ENCODE measurements at places on chromosomes 16 and 17.

DNA sequence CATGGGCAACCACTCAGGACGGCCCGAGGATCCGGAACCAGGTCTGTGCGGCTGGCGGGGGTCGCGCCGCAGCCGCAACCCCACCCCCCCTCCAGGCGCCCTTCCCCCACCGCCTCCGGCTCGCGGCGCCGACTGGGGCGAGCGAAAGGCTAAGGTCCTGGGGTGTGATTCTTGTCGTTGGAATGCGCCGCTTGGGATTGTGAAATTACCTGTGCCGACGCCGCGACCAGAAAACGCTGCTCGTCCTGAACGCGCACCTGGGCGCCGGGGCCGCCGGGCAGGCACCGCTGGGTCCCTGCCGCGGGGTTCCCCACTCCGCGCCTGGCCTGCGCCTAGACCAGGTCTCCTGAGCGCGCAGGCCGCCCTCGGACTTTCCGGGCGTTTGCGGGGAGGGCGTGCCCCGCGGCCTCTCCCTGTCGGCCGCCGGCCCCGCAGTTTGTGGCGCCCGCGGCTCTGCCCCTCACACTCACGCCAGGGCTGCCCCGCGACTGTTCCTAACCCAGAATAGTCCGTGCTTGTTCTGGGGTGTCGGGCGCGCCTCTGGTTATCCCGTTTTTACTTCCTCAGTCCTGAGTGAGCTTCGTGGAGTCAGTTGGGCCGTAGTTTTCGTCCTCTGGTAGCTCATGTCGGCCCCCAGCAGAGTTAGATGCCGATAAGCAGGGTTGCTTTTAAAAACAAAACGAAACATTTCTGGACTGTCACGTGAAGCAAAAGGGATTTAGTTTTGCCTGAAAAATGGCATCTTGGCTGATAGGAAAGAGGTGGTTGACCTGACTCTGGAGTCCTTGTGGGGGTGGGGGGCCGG lies 147.2 kb downstream of the SPECC1 start:
- DNase-seq, result no peak

GRCh38 chr16:50027829-50028228 lies 2.8 kb downstream of the CNEP1R1 start:
- DNase-seq, result no peak

DNA sequence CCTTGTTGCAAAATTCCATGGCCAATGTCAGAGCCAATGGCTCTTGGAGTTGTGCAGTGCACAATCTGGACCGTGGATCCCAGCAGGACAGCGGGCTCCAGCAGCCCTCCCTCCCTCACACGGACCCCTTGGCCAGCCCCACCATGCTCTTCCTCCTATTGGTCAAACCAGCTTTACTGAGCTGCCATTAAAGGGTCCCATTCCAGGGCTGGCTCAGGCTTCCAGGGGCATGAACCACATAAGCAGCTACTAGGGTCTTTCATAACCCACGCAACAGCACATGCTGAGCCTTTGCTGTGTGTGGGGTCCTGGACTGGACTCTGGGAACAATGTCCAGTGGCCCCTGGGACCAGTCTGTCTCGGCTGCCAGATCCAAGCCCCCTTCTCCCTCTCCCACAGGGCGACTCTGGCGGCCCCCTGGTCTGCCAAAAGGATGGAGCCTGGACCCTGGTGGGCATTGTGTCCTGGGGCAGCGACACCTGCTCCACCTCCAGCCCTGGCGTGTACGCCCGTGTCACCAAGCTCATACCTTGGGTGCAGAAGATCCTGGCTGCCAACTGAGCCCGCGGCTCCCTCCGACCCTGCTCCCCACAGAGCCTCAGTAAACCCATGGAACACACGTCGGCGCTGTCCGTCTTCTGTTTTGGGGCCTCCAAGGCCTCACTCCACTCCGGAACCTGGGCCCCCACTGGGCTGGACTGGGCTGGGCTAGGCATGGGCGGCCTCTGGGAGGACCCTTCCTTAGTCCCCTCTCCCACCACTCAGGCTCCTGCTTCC lies 5.7 kb downstream of the CTRB1 start:
- DNase-seq, result no peak

- no peak for DNase-seq
Observed at GRCh38 chr17:57406131-57406980, 150.0 kb downstream of the MSI2 start.

- no peak for DNase-seq
Observed at GRCh38 chr17:73362697-73363096, 50.9 kb upstream of the CDC42EP4 start.

GRCh38 chr17:39092692-39093230 lies 58.7 kb downstream of the PLXDC1 start:
- no peak for DNase-seq

DNA sequence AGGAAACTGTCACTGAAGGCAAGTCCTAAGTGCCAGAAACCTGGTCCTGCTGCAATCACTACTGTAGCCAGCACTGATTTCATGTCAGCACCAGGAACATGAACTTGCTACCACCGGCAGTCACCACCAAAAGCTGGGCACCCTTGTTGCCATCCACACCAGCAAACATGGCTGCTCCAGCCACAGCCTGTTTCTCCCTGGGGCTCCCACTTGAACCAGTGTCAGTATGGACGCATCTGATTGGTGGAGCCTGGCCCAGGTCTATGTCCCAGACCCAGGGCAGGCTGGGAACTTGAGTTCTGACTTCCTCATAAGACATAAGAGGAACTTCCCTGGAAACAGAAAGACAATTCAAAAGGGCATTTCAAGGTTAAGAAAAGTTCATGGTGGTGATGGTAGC lies 56.5 kb downstream of the COPRS start:
- no peak for DNase-seq

- DNase-seq, result no peak
Observed at GRCh38 chr16:60170196-60170595, 1436.1 kb upstream of the GOT2 start.

- DNase-seq, result no peak
Observed at GRCh38 chr17:56661906-56662305, 68.4 kb downstream of the NOG start.

GRCh38 chr16:85440744-85441143 lies 172.4 kb upstream of the GSE1 start:
- no peak for DNase-seq

DNA sequence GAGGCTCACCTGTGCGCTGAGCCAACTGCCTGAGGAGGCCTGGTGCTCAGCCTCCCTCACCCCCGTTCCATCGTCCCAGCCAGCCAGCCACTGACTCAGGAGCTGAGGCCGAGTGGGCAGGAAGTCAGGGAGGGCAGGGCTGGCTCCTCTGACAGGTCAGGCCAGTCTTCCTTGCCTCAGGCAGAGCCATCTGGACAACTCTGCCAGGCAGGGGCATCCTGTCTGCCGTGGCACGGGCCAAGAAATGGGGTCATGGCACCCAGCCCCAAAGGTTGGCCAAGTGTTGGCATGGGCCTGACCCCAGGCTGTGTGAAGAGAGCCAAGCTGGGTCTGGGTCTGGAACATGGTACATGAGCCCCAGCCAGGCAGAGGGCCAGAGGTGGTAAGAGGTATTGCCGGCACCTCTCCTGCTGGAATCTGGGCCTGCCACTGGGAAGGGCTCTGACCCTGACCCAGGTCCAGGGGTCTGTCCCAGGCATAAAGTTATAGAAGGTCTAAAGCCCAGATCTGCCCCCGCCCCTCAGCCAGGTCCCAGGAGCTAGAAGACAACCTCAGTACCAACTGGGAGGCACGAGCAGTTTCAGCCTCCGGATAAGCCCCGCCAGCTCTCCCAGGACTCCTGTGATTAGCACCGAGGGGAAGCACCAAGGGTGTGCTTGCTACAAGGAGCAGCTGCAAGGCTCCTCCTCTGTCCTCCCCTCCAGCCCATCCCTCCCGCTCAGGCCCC lies 2.5 kb upstream of the VASN start:
- DNase-seq, result peak; percentile 19

- no peak for DNase-seq
Observed at GRCh38 chr16:11334831-11335404, 10.3 kb upstream of the RMI2 start.

DNA sequence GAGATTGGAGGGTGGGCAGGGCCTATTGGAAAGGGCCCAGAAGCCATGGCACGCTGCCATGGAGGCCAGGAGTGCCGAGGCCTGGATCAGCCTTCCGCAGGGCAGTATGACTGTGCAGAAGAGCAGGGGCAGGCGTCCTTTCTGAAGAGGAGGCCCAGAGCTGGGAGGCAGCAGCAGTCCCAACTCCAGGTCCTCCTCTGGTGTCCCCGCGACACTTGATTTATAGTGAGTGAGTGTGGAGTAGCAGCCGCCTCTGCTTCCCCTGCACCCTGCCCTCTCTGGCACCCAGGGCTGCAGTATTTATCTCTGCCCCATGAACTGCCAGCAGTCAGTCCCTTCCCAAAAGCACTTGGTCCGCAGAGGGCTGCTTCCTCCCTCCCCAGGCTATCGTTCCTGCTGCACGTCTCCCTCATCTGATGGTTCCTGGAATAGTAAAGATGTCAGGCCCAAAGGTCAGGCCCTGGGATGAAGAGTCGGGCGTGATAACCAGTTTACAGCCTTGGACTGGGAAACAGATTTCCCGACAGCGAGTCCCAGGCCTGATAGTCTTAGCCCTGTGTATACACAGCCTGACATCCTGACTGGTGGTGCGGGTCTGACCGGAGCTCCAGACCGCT lies 32.9 kb downstream of the PGS1 start:
- no peak for DNase-seq

DNA sequence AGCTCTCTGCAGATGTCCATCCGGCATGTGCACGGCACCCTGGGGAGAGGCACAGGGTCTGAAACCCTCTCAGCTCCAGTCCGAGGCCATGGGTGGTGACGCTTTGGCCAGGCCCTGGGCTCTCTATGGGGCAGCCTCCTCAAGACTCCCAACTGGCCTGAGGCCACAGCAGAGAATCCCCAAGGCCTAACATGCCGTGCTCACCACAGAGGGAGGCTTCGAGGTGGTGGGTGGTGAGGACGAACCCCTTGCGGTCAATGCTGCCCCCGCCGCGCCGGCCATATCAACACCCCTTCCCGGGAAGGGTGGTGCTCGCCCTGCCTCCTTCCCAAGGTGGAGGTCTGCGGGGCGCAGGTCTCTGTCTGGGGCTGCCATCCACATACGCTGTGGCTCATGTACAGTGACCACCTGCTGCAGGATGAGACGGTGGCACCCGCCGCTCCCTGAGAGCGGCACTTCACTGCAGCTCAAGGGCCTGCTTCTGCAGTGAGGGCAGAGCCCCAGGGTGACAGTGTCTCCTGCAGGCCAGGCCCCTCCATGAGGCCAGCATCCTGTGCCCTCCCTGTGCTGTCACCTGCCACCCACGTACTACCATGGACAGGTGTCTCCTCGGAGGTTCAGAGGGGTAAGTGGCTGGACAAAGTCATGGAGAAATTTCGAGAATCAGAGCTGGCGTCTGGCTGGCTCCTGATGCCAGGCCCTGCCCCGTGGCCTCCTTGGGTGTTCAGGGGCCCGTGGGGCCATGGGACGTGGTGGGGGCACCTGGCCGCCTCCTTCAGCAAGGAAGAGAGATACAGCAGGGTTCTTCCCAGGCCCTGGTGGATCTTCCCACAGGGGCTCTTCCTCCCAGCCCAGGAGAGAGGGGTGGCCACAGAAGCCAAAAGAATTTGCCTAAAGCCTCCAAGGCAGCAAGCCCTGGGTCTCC lies 54.6 kb upstream of the ACSF3 start:
- DNase-seq, result no peak

DNA sequence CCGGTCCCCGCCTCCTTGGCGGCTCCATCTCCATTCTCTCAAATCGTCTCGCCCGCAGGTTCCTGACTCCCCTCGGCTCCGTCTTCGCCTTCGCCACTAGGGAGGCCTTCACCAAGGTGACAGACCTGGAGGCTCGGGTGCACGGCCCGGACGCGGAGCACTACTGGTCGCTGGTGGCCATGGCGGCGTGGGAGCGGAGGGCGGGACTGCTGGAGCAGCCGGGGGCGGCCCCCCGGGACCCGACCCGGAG lies 862 bp downstream of the GLTPD2 start:
- no peak for DNase-seq

GRCh38 chr17:13806092-13806491 lies 204.4 kb upstream of the HS3ST3A1 start:
- DNase-seq, result no peak

- peak; percentile 3 for DNase-seq
Observed at GRCh38 chr16:65782611-65783600, 583.6 kb upstream of the CDH5 start.

DNA sequence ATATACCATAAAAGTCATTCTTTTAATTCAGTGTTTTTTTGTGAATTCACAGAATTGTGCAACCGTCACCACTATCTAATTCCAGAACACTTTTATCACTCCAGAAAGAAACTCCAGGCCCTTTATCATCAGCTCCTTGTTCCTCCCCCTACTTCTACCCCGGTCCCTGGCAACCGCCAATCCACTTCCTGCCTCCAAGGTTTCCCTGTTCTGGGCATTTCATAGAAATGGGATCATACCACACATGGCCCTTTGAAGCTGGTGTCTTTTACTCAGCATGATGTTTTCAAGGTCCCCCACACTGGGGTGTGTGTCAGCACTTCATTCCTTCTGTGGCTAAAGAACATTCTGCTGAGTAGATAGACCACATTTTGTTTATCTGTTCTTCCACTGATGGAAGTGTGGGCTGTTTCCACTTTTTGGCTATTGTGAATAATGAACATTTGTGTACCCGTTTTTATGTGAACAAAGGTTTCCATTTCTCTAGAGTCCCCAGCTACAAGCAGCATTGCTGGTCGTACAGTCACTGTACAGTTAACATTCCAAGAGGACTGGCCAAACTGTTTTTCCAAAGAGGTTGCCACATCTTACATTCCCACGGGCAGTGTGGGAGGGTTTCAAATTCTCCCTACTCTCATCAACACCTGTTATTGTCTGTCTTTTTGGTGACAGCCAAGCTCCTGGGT lies 75.8 kb upstream of the ZNF469 start:
- DNase-seq, result no peak

DNA sequence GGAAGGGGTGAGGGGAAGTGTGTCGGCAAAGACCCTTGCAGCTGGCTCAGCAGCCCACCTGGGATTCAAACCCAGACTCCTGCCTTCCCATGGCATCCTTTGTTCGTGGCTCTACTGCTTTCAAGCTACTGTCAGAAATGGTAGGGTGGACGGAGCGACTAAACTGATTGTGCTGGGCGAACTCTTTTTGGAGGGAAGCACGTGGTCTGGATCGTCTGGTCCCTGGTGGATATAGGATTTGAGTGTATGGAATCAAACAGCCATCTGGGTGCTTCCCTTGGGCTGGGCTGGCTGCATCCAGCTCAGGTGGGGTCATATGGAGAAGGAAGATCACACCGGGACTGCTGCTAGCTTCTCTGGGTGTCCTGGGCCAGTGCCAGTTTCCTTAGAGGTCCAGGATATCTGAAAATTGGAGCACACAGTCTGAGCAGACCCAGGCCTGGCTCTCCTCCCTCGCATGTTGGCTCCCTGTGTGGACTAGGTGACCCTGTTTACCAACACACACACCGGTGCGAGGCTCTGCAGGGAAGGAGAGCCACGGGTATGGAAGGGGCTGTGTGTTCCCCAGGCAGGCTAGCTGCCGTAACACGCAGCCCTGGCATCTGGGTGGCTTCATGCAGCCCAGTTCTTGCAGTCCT lies 8.6 kb downstream of the CMIP start:
- no peak for DNase-seq

GRCh38 chr17:7695586-7695985 lies 7.3 kb downstream of the WRAP53 start:
- no peak for DNase-seq
